ENCODE measurements at places on chromosomes 5 and 9.

- no peak for DNase-seq
Observed at GRCh38 chr9:34717996-34718614, 8.2 kb upstream of the CCL21 start.

DNA sequence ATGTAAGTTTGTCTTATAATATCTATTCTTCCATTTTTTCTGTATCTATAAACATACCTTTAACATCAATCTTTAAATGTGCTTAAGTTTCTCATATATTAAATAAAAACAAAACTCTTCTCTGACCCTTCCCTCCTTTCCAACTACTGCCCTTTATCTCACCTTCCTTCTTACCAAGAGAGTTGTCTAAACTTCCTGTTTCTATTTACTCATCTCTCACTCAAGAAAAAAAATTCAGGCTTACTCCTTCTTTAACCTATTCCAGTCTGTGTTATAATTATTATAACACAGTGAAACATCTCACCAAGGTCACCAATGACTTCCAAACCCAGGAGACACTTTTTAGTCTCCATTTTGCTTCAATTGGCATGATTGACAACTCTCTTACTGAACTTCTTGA, 140.9 kb downstream of the CCDC171 start:
- no peak for DNase-seq

DNA sequence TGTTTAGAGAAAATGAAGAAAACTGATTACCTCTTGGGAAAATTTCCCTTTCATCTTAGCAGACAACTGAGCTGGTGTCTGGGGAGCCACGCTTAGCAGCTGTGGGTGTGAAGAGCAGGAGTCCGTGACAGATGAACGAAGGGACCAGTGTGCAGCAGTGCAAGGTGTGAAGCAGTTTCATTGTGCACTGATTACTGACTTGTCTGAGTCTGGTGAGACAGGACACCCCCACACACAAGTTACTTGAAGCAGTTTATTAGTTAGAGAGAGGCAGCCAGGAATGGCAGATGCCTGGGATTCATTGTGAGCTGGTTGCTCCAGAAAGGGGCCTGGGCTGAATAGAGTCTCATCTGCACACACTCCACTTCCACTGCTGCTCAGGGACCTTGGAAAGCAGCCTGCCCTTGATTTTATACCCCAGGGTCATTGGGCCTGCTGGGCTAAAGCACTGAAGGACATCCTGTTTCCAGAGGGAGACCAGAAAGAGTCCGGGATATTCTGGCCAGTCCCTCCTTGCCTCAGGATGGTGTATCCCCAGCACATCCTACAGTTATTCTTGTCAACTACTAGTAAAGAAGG, 47.4 kb downstream of the FBXL7 start:
- no peak for DNase-seq

- DNase-seq, result no peak
Observed at GRCh38 chr5:73952872-73953271, 326.9 kb downstream of the ARHGEF28 start.

DNA sequence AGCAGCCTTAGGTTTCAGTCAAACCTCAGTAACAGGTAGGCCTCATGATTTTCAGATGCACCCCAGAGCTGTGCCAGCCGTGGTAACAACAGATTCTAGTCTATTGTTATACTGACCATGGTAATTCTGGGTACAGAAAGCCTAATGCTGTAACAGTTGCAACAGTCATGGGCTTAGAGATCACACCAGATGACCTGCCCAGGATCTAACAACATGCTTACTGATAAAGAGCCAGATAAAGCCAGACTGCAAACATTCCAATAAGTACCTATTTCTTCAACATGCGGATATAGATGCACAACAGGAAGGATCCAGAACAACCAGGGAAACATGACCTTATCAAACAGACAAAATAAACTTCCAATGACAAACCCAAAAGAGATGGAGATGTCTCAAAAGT, 42.8 kb downstream of the CERT1 start:
- no peak for DNase-seq

DNA sequence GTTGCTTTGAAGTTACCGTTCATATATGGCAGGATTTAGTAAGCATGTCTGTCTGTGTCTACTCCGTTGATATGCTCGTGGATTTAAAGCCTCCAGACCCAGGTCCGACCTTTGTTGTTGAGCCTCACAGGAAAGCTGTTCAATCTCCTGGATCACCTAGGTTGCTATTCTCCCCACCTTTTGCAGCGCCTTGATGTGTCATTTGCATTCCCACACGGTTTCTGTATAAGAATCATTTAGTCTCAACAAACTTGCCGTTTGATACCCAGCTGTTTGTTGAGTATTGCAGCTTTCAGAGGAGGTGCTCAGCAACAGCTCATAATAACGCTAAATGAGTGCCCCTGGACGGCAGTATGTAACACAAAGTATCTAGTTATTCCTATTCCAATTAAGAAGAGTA, 1.2 kb upstream of the ADGRV1 start:
- no peak for DNase-seq

DNA sequence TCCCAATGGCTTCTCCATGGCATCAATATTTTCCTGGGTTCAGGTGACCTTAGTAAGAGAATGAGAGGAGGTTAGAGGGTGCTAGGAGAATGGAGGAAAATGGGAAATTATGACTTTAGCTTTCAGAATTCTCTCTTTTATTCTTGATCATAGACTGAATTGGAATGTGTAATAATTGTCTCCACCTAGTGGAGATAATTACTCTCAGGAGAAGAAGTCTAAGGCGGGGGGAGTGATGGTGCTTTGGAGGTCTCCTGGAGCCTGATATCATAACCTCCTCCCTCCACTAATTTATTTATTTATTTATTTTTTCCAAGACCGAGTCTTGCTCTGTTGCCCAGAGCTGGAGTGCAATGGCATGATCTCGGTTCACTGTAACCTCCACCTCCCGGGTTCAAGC, 221.3 kb downstream of the GRIA1 start:
- no peak for DNase-seq

GRCh38 chr5:134649163-134649835, 714 bp downstream of the SEC24A start:
- DNase-seq, result no peak

DNA sequence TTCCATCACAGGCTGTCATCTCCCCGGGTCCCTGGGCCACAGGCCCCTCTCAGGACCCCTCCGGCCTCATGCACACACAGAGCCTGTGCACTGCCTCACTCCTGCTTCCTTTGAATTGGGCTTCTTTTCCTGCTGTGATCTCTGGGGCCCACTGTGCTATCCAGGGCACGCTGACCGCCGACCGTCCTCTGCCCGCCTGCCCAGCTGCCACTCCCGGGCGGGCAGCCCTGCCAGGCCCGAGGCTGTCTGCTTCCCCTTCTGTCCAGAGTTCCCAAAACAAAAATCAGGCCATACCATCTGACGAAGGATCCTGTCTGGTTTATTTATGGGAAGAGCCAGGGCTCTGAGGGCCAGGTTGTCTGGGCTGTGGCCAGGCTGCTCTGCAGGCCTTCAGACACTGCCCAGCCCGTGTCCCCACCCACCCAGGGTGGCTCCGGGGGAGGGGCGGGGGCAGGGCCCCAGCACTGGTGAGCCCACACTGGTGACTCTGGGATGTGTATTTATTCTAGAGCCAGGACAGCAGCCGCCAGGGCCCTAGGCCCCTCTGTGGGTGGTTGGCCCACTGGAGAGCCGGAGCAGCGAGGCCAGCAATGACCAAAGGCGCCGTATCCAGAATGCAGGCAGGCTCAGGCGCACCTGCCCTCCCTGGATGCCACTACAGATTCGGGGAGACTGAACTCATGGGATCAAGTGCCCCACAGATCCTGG, 57.0 kb downstream of the ADAMTS2 start:
- DNase-seq, result no peak

DNA sequence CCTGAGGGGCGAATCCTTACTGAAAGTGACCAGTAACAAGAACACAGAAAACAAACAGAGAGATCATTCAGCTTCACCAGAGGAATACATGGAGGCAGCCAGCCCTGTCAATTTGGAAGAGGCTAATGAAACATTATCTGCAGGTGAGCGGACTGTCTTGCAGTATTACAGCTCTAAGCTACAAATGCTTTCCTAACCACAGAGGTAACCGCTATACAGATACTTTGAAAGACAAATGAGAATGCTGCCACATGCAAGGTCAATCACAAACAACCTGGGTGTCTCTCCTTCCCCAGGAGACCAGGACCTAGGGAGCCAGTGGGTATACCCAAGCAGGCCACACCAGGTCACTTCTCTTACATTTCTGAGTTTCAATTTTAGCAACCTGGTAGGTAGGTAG, 30.2 kb downstream of the EFNA5 start:
- DNase-seq, result no peak

DNA sequence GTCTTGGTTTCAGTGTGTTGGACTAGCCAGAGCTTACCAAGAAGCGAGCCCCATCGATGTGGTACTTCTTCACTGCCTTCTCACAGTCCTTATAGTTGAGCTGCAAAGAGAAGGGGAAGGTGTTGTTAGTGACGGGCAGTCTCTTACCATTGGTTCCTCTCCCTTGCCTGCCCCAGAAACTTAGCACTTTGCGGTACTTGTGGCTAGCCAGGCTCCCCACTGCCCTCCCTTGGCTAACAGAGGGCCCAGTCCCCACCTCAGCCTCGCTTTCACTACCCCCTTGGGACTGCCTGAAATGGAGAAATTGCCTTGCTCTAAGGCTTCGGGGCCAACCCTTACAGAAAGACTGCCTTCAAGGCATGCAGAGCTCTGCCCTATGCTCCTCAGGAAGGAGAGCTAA, 4.3 kb downstream of the LCP2 start:
- peak; percentile 83 for DNase-seq

- DNase-seq, result no peak
Observed at GRCh38 chr5:133147411-133147810, 95.6 kb downstream of the HSPA4 start.

- DNase-seq, result no peak
Observed at GRCh38 chr5:124980163-124980941, 233.9 kb upstream of the ZNF608 start.

DNA sequence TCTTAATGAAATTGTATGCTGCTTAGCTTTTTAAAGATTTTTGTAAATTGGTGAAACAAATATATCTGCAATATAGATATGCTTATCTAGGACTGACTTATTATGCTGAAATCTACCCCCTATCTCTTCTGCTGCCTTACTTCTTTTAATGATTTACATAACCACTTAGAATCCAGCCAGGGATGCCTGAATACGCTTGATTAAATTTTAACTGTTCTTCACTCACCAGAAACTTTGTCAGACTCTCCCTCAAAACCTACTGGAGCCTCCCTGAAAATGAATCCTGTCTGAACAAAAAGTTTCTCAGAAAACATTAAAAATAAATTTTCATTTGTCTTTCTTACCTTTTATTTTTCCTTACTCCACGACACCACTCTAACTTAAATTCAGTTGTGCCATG, 111.7 kb downstream of the ST8SIA4 start:
- no peak for DNase-seq

GRCh38 chr9:76701441-76702039, 62.7 kb upstream of the PCA3 start:
- no peak for DNase-seq

DNA sequence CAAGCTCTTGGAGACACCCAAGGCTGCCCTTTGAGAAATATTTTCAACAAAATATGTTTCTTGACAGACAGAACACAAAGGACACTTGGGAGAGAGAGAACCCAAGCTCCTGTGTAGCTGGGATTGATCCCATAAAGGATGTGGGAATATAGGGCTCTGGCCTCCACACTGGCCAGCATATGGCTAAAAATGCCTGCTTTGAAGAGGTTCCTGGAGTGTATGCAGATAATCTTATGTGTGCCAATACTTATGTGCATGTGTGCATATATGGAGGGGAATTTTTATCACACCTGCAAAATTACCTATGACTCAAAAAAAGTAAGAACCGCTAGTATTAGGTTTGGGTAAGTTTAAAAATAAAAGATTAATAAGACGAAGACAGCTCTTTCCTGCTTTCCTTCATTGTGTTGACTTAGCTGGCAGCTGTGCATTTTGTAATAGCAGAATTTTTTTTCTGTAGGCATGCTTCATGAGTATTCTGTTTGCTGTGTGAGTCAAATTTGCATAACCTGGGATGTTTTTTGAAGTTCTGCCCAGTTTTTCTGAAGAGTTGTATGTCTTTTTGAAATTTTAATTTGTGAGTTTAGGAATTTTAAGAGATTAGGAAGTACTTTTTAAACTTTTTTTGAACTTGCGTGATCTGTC, 42.6 kb downstream of the HACD4 start:
- DNase-seq, result no peak

DNA sequence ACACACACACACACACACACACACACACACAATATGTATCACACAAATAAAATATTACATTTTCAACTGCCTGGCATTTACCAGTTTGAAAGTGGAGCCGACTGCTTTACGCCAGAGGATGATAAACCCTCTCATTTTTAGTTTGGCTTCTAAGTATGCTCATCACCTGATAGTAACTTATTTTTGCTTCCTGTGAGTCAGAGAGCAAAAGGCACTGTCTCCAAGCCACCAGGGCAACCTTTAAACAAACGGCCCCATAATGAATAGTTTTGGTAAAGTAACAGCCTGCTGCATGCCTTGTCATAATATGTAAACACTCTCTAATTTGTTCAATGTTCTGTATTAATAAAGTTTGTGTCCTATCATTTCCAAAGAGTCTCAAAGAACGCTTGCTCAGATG, 26.9 kb downstream of the KLF4 start:
- DNase-seq, result no peak

- no peak for DNase-seq
Observed at GRCh38 chr9:134372581-134373267, 46.5 kb downstream of the RXRA start.

GRCh38 chr5:332843-333242, 11.3 kb downstream of the AHRR start:
- DNase-seq, result no peak

GRCh38 chr5:59538750-59539121, 354.8 kb downstream of the PDE4D start:
- no peak for DNase-seq

- DNase-seq, result no peak
Observed at GRCh38 chr5:119338326-119338946, 17.4 kb upstream of the TNFAIP8 start.

- DNase-seq, result no peak
Observed at GRCh38 chr9:126295936-126296600, 30.6 kb upstream of the MVB12B start.

All from CD4-positive, alpha-beta T cell (primary cell).